Kidney (tissue), 22 donors: ENCODE measurements at places on chromosomes 3 and 15.

DNA sequence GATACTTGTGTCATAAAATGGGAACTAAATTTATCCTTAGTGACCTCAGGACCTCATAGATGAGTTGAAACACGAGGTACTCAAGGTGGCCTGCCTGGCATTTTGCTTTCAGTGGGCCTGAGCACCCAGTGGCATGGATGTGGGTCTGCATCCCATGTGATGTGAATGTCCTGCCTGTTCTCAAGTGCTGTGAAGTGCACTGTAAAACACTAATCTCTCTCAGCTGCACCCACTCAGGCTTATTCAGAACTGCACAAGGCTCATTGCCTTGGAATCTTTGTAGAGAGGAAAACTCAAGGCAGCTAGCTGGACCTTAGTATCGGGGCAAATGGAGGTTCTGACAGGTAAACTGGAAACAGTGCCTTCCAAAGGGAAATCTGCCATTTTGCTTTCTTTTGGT lies 767.0 kb downstream of the TUSC7 start:
- DNase-seq, result no peak

DNA sequence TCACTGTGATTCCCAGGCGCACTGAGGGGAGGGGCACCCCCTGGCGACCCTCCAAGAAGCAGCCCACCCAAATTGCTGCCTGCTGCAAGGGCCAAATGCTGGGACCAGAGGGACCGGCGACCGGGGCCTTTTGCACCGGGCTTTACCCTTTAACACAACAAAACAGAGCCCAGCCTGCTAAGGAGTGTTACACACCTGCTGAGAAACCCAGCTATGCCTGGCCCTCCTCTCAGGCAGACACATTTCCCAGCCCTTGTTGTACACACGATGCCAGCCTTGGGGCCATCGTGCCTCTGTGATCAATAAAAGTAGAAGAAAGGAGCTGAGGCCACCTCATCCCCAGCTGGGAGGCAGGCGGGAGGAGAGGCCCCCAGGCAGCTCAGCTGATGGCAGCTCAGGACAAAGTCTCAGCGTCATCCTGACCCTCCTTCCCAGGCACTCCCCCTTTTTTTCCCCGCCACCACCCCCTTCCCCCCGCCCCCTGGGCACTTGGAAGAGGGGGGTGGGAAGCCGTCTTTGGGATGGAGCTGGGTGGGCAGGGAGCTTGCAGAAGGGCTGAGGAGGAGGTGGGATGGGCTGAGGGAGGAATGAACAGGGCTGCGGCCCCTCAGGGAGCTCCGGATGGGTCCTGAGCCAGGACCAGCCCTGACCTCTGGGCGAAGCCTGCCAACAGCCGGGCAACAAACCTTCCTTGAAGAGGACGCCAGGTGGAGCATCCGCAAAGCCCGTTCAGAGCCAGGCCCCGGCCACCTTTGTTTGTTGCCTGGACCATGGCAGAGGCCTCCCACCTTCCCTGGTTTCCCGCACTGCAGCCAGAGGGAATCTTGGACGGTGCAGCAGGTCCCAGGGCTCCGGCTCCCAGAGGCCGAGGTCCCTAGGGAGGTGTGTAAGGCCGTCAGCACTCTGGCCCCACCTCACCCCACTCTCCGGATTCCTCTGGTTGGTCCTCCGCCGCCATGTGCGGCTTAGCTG lies 45.9 kb upstream of the SEC61A1 start:
- peak; percentile 55 for DNase-seq

DNA sequence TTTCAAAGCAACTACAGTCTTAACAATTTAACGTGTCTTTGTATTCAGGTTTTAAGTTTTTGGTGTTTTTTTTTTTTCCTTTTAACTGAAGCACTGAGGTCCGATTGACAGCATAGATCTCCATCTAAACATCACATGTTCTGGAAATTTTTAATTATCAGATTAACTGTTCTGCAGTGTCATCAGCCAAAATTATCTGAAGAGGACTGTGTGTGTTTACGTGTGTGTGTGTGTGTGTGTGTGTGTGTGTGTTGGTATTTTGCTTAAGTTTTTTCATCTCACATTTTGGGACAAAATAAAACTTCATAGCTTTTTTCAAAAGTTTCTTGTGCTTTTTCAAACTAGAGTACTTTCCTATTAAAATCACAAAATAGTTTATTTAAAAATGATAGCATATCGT lies 1.8 kb downstream of the PIK3CA start:
- DNase-seq, result no peak

DNA sequence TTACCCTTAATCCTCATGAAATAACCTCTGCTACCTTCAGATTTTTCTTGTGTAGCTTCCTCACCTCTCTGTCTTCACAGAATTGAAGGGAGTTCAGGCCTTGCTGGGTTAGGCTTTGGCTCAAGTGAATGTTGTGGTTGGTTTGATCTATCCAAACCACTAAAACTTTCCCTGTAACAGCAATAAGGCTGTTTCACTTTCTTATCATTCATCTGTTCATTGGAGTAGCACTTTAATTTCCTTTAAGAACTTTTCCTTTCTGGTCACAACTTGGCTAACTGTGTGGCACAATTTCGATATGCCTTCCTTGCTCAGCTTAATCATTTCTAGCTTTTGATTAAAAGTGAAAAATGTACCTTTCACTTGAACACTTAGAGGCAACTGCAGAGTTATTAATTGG lies 129.8 kb downstream of the NR1I2 start:
- no peak for DNase-seq

DNA sequence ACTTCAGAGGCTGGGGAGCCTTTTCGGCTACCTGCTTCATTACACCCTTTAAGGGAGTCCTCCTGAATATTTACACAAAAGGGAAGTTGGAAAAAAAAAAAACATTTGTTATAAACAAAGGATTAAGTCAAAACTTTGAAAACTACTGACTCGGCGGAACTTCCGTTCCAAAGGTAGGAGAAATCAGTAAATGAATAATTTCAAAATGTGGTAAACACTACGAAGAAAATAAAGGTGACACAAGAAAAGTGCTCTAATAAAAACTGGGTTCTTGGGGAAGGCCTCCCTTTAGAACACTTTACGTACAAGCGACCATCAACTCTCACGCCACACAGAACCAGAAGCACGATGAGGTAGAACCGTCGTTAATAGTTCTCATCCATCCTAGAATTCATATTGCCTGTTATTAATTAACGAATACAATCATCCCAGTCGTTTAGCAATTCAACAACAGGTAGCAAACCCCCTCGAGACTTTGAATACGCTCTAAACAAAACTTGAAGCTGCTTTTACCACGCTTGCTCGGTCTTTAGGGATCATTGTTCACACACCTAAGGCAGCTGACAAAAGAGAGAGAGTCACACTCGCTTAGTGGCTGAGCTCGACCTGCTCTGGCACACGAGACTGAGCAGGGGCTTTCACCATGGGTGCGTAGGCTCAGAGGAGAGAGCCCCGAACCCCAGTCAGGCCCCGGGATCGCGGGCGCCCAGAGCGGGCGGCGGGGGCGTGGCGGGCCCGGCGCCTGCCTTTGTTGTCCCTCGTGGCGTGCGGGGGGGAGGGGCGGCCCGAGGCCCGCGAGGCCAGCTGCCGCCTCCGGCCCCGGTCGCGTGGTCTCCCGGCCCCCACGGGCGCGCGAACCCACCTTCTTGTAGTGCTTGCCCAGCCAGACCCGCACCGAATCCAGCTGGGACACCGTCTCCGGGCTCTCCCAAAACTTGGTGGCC lies 680 bp downstream of the SMARCC1 start:
- peak; percentile 80 for DNase-seq

- no peak for DNase-seq
Observed at GRCh38 chr3:108099679-108100428, 9.0 kb upstream of the CD47 start.

- no peak for DNase-seq
Observed at GRCh38 chr3:162368417-162368816, 871.8 kb downstream of the OTOL1 start.

GRCh38 chr15:46460431-46461094 lies 825.7 kb downstream of the SQOR start:
- no peak for DNase-seq

DNA sequence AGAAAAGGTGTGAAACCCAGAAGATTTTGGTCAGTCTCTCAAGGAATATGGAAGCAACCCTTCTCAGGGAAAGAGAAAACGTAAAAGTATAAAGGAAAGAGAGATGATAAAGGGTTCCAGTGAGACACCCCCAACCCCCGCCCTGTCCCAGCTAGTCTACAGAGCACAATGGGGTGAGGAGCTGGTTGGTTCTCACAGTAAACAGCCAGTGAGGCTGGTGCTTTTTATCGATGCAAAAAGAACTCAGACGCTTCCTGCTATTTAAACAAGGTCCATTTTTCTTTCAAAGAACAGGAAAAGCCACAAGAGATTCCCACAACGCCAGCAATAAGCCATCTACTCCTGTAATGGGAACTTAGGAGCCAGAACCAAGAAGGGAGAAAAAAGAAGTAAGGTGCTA lies 65.9 kb downstream of the CHAC1 start:
- no peak for DNase-seq

DNA sequence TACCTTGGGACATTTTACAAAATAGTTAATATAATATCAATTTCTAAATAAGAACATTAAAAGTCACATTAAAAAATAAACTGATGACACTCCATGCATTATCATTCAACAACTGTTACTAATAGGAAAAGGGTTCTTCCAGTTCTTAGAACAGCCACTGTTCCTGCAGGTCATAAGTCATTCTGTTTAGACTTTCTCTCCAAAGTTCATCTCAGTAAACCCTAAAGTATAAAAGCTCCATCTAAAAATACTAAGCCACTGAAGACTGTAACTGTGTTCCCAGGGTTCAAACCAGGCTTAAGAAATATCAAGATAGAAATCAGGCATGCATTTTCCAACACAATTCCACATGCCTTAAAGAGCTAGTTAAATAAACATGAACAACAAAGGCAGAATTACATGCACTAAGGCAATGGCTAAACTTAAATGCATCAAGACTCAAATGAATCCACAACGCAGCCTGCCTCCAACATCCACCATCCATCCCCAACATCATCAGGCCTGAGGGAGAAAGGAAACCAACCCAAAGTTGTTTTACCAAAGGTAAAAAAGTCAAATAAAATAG lies 46.2 kb downstream of the DMXL2 start:
- DNase-seq, result no peak

- DNase-seq, result no peak
Observed at GRCh38 chr3:16311960-16312451, 47.0 kb downstream of the OXNAD1 start.

GRCh38 chr15:74809956-74810355 lies 2.7 kb upstream of the LMAN1L start:
- no peak for DNase-seq

GRCh38 chr15:89116404-89116803 lies 28.1 kb downstream of the ABHD2 start:
- no peak for DNase-seq

- no peak for DNase-seq
Observed at GRCh38 chr3:161316006-161316689, 55.2 kb downstream of the SPTSSB start.
